ENCODE measurements at places on chromosomes 2 and 18. TPM values are rescaled to one million over a fixed set of nuclear protein-coding genes. Genes with fewer than 3 reads are reported as not detected.

DNA sequence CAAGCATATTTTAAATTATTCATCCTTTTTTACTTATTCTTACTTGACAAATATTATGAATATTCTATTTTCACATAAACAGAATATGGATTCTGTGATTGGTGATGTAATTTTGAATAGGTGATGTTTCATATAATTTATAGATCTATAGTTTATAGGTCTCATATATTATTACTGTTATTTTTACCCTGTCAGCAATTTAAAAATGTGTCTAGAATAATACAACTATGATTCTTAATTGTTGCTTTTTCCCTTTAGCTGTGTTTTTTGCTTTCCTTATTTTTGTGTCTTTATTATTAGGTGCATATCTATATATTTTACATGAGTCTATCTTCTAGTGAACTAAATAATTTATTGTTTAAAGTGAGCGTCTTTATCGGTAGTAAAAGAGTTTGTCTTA is 226.7 kb upstream of the FSIP2 start:
- no peak overlapping the region for H3K4me3 ChIP-seq
- DNase-seq = no peak
- no peaks in the 10 kb centered on the region for H3K36me3 ChIP-seq
- no peak overlapping the region for H3K27ac ChIP-seq
- H3K4me1 ChIP-seq = no peaks in the 10 kb centered on the region

DNA sequence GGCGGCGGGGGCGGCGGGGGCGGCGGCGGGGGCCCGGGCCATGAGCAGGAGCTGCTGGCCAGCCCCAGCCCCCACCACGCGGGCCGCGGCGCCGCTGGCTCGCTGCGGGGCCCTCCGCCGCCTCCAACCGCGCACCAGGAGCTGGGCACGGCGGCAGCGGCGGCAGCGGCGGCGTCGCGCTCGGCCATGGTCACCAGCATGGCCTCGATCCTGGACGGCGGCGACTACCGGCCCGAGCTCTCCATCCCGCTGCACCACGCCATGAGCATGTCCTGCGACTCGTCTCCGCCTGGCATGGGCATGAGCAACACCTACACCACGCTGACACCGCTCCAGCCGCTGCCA is 644 bp downstream of the ONECUT2 start:
- H3K4me3 ChIP-seq = no peak overlapping the region
- H3K36me3 ChIP-seq = no peaks in the 10 kb centered on the region
- H3K4me1 ChIP-seq = peaks cover 59% of the 10 kb centered on the region
- no peak for DNase-seq

DNA sequence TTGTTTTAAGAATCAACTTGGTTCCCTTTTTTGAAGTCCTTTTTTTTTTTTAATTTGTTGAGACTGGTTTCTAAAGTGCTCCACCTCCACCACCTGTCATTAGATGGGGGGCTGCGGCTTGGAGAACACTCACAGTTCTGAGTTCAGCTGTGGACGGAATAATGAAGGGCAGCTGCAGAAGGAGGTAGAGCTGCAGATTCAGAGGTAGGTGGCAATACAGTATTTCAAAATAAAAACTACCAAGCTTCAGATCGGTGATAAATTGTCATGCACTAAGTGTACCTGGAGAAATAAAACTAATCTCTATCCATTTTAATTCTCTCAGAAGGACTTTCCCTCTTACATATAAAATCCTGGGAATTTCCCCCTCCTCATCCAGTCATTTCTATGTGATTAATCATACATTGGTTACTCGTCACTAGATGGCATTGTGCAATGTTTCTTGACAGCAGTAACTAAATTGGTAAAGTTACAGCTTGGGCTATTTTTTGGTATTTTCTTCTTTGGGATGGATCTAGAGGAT is 81.1 kb upstream of the SLC39A10 start:
- H3K4me3 ChIP-seq = no peak overlapping the region
- no peaks in the 10 kb centered on the region for H3K36me3 ChIP-seq
- no peaks in the 10 kb centered on the region for H3K27me3 ChIP-seq
- DNase-seq = no peak

TCF23 gene
- total RNA-seq = 0.50 TPM

DNA sequence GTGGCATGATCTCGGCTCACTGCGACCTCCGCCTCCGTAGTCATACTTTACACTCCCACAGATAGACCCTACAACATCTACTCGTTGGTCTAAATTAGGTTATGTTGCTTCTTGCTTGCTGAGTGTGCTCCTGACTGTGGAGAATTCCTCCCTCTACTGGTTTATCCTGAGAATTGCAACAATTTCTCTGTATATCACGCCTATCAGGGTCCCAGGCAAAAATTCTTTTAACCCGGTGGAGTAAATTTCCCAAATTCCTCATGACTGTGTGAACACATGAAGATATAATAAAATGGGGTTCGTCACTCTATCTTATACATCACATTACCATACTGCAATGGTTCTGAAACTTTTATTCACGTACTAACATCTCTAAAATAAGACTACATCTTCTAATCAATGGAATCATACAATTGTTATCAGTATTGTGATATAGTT is 156.7 kb downstream of the EVA1A start:
- no peak overlapping the region for H3K4me3 ChIP-seq
- DNase-seq = no peak
- H3K27me3 ChIP-seq = peaks cover 21% of the 10 kb centered on the region
- no peak overlapping the region for H3K27ac ChIP-seq

SCN3A gene
- 1.3 TPM for total RNA-seq

DNA sequence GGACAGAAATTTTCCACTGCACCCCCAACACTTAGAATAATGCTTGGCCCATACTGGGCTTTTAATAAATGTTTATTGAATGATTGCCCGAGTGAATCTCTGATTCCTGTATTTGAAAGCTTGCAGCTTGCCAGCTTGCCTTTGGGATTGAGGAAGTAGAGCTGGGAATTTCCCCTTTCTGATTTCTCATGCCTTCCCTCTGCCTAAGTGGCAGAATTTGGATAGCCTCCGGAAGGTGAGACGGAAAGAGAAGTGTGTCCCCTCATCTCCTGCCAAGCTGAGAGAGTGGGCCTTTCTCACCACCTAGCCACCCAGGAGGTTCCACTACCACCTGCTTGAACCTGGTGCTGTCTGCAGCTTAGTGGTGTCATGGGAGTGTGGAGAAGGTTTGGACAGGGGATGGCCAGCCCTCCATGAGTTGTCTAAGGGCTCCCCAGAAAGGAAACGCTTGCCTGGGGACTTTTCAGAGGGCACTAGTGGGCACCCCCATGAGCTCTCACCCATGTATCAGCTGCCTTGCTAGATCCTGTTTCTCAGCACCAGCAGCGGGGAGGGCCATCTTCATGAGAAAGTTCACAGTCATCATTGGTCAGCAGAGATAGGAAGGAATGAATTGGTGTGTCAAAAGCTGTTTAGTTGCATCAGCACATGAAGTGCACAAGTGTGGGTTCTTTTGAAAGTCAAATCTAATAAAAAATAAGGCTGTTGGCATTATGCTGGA is 8.6 kb upstream of the NCOA1 start:
- DNase-seq = no peak
- H3K27ac ChIP-seq = no peak overlapping the region
- no peaks in the 10 kb centered on the region for H3K27me3 ChIP-seq
- no peak overlapping the region for H3K4me3 ChIP-seq
- peaks cover 25% of the 10 kb centered on the region for H3K4me1 ChIP-seq

GRCh38 chr2:232058931-232059330 is 97.4 kb downstream of the DIS3L2 start:
- no peaks in the 10 kb centered on the region for H3K4me1 ChIP-seq
- no peaks in the 10 kb centered on the region for H3K36me3 ChIP-seq
- no peaks in the 10 kb centered on the region for H3K27me3 ChIP-seq
- no peak overlapping the region for H3K27ac ChIP-seq
- no peak overlapping the region for H3K4me3 ChIP-seq
- DNase-seq = peak; percentile 13

GRCh38 chr2:31150120-31150670 is 12.0 kb upstream of the GALNT14 start:
- no peaks in the 10 kb centered on the region for H3K36me3 ChIP-seq
- no peaks in the 10 kb centered on the region for H3K4me1 ChIP-seq
- H3K27me3 ChIP-seq = no peaks in the 10 kb centered on the region
- H3K27ac ChIP-seq = no peak overlapping the region
- no peak overlapping the region for H3K4me3 ChIP-seq
- DNase-seq = no peak

- H3K27ac ChIP-seq = no peak overlapping the region
- H3K4me3 ChIP-seq = no peak overlapping the region
- H3K36me3 ChIP-seq = no peaks in the 10 kb centered on the region
- H3K27me3 ChIP-seq = no peaks in the 10 kb centered on the region
- no peak for DNase-seq
These were observed 7.0 kb upstream of the AOX1 start for GRCh38 chr2:200578778-200579177.

DNA sequence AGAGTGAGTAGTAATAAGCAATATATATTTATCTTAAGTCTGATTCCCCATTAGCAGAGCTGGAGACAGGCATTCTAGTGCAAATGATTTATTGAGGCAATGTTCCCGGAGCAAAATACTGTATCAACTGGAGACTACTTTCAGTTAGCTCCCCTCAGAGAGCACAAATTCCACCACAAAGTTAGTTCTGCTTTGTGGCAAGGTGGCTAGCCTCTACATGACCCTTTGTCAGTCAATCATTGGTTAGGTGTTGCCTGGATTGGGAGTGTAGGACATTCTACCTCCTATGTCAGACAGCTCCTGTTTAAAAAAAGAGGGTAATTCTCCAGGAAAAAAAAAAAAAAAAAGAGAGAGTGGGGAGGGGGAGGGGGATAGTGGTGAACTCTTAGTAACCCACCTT is 402.2 kb downstream of the NR4A2 start:
- DNase-seq = no peak
- H3K27me3 ChIP-seq = no peaks in the 10 kb centered on the region
- no peak overlapping the region for H3K27ac ChIP-seq
- no peak overlapping the region for H3K4me3 ChIP-seq
- H3K4me1 ChIP-seq = no peaks in the 10 kb centered on the region

DNA sequence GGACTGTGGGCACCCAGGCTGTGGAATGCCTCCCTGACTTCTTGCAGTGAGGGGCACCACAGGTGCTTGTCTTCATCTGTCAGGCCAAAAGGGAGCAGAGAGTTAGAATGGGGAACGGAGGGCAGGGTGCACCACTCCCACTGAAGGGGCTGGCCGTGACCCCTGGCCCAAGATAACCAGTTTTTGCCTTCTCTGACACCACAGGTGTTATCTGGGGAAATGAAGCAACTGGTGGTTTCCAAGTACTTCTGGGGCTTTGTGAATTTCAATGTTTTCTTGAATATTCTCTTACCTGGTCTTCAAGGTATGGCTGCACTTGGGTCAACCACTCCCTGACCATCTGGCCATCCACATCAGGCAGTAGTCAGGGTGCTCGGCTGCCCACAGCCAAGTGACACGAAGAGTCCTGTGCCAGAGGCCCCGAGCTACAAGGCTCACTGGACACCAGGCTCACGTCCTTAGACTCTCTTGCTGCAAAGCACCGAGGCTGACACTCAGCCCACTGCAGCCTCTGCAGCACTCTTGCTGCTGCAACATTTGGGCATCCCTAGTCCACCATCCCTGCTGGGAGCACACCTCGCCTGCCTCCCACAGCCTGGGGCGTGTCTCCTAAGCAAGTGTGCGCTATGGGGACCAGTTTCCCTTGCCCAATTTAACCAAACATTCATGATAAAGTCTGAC is 57.0 kb downstream of the FAM178B start:
- no peaks in the 10 kb centered on the region for H3K27me3 ChIP-seq
- no peaks in the 10 kb centered on the region for H3K36me3 ChIP-seq
- no peaks in the 10 kb centered on the region for H3K4me1 ChIP-seq
- no peak overlapping the region for H3K27ac ChIP-seq
- H3K4me3 ChIP-seq = no peak overlapping the region

- H3K27me3 ChIP-seq = no peaks in the 10 kb centered on the region
- no peaks in the 10 kb centered on the region for H3K4me1 ChIP-seq
- H3K27ac ChIP-seq = no peak overlapping the region
- no peak overlapping the region for H3K4me3 ChIP-seq
These were observed 45.2 kb upstream of the NYAP2 start for GRCh38 chr2:225354281-225354774.

GRCh38 chr2:26172871-26173775 is at the start of gene GAREM2:
TSS of gene GAREM2 (plus strand) at chr2:26173088. CDS start at chr2:26173221, 133 bp downstream.
- peaks cover 24% of the 10 kb centered on the region for H3K27me3 ChIP-seq
- no peaks in the 10 kb centered on the region for H3K36me3 ChIP-seq

GRCh38 chr2:168705534-168706470 is 96.6 kb upstream of the NOSTRIN start:
- H3K27me3 ChIP-seq = no peaks in the 10 kb centered on the region
- no peaks in the 10 kb centered on the region for H3K4me1 ChIP-seq
- H3K36me3 ChIP-seq = no peaks in the 10 kb centered on the region
- H3K27ac ChIP-seq = no peak overlapping the region
- DNase-seq = no peak

DNA sequence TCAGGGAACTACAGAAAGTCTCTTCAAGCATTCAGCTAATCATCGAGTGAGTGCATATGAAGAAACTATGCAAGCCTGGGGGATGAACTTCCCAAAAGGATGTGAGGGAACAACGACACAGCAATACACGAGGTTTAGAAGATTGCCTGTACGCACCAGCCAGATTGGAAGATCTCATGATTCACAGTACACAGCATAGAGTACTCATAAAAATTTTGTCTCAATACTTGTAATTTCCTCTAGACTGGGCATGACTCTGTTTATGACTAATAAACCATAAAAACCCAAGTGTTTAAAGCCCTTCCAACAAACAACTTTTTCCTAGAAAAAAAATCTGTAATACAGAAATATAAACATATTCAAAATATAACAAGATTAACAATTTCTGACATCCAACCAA is 279.7 kb downstream of the KCNJ3 start:
- H3K36me3 ChIP-seq = no peaks in the 10 kb centered on the region
- no peak for DNase-seq
- no peaks in the 10 kb centered on the region for H3K27me3 ChIP-seq

DNA sequence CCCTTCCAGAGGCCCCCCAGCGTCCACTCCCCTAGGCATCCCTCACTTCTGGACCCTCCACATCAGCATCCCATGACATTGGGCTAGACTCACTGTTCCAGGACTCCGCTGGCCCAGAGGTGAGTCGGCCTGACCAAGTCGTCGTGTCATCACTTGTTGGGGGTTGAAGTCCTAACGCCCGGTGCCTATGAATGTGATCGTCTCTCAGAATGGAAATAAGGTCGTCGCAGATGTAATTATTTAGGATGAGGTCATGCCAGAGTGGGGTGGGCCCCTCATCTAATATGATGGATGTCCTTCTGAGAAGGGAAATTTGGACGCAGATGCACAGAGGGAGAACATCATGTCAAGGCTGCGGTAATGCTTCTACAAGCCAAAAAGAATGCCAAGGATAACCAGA is 142.7 kb downstream of the AGAP1 start:
- no peak overlapping the region for H3K27ac ChIP-seq
- no peaks in the 10 kb centered on the region for H3K27me3 ChIP-seq
- DNase-seq = no peak

TMEM169 gene
- total RNA-seq = 1.8 TPM

GRCh38 chr2:8455236-8456150 is 226.4 kb upstream of the ID2 start:
- H3K36me3 ChIP-seq = no peaks in the 10 kb centered on the region
- H3K4me1 ChIP-seq = no peaks in the 10 kb centered on the region
- H3K27me3 ChIP-seq = no peaks in the 10 kb centered on the region
- DNase-seq = no peak
- peak overlapping the region; percentile 59 for H3K27ac ChIP-seq
- H3K4me3 ChIP-seq = no peak overlapping the region

Measured in left lung (tissue), 14 donors.